ENCODE measurements at places on chromosomes 4 and X. TPM values are rescaled to one million over a fixed set of nuclear protein-coding genes. Genes with fewer than 3 reads are reported as not detected.

The CPEB2 gene
- total RNA-seq: 23.1 TPM

The CXCL3 gene
- total RNA-seq: 15.1 TPM

The FRAS1 gene
- total RNA-seq: 4.3 TPM

The CPLX1 gene
- 3.0 TPM for total RNA-seq

DNA sequence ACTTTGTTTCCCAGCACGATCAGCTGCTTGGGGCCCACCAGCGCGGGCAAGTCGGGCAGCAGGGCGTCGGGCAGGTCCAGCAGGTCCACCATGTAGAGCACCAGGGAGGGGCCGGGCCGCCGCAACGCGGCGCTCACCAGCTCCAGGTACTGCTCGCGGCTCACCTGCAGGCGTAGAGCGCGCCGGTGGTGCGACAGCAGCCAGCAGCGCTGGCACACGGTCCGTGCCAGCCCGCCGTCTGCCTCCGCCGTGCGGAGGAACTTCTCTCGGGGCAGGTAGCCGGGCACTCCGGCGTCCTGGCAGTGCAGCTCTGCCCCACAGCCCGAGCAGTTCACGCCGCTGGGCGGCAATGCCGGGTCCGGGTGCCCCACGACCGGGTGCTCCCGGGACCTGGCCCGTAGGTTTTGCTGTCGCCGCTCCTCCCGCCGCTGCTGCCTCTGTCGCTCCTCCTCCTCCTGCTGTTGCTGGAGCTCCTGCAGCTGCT is 527 bp downstream of the NOA1 start:
- no peak for DNase-seq

DNA sequence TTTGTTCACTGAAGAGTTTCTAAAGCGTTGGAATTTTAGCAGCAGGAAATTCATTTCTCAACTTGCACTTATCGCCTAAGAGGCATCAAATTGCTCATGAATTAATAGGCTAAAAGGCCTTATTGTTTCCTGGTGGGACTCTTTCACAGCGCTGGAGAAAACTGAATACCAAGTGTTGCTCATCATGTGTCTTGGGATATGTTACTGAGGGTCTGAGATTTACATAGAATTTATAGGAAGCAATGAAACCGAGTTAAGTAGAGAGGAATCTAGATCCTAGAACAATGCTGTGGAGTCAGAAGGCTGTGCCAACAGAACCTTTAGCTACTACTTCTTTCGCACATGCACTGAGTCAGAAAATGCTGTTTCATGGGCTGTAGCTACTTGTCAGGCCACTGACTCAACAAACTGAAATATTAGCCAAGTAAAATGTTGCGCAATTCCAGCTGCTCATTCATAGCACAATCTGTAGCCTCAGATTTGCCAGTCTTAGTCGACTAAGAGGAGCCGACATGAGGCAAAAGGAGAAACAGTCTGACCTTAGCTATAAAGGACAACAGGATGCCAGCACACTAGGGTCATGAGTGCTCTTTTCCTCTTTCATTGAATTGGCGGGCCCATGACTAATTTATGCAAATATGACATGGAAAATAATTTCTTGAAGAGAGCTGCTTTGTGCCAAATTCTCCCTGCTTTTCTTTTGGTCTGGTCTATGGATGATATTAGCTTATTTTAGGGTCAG is 35.9 kb upstream of the CXCL8 start:
- DNase-seq: no peak

DNA sequence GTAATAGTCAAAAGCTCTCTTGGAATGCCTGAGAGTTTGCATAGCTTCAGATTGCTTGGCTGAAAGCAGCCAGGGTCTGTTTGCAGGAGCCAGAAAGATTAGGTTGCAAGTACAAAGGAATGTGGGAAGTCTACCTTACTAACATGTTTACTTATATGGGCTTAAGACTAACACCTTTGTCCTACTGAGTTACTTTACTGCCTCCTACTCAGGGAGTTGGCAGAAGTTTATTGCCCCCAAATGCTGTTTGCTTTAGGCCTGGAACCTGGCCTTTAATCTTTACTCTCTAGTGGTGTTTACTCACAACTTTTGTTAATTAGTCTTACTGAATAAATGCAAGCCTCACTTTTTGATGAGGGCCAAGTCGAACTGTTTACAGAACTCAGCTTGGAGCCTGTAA is 219.4 kb upstream of the ZC4H2 start:
- DNase-seq: no peak

DNA sequence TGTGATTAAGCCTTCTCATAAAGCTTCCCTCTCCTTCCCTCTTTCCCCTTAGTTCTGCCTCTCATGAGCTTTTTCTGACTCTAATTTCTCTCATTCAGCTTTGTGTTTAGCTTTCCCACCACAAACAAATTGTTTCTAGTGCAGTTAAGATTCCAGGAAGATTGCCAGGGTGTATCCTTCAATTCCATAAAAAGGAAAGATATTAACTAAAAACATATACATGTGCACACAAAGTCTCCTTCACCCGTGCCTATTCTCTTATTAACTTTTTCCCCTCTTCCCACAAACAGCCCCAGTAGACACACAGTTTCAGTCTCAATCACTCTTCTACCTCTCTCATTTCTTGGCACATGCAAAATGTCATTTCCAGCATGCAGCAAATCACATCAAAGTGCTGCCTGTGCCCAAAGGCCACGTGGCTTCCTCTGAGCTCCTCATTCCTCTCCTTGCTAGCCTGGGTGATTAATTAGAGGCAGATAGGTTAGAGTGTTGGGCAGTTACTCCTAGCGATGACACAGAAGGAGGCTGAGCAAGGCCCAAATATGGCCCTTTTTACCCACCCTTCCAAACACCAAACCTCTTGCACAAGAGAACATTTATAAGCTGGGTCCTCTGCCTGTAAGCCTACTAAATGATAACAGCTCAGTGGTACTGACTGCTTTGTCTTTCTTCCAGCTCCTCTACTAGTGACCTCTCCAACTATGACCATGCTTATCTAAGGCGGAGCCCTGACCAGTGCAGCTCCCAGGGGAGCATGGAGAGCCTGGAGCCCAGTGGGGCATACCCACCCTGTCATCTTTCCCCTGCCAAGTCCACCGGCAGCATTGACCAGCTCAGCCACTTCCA is 159.6 kb downstream of the SOWAHB start:
- no peak for DNase-seq

- no peak for DNase-seq
Observed at GRCh38 chr4:122716825-122717448, 15.6 kb upstream of the BBS12 start.
